ENCODE measurements at places on chromosomes 5 and 9.
A peak's percentile ranks its signal among the peaks of the same experiment; 100 is the strongest.

GRCh38 chr5:79853028-79853427 is 138.0 kb downstream of the MTX3 start:
- DNase-seq, result no peak

GRCh38 chr9:135517407-135517822 is 3.8 kb upstream of the LCN1 start:
- no peak for DNase-seq

GRCh38 chr9:125759764-125760129 is 12.6 kb downstream of the PBX3 start:
- no peak for DNase-seq

DNA sequence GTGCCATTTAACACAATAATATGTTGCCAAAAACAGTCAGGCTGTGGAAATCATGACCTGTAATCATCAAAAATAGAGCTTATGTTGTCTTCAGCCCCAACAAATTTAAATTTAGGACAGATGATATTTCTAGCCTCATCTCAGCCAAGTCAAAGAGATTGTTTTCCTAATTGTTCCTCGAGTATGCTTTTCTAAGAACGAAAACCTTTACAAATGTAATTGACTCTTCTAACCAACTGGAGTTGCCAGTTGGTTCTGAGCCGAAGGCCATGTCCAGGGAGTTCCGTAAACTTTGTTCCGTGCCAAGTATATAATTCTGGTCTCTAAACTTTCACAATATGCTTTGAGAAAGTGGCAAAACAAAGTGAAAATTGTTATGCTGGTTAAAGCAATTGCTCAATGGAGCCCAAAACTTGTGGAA is 160.8 kb downstream of the CEMIP2 start:
- no peak for DNase-seq

- DNase-seq, result no peak
Observed at GRCh38 chr5:54909911-54910870, 75.2 kb downstream of the ESM1 start.

- DNase-seq, result no peak
Observed at GRCh38 chr9:79583952-79584654, 12.3 kb downstream of the TLE4 start.

- peak; percentile 78 for DNase-seq
Observed at GRCh38 chr9:91361291-91362050, at the start of gene AUH. TSS of gene AUH (minus strand) at chr9:91361918. CDS start at chr9:91361889, 29 bp downstream.

GRCh38 chr9:124674651-124675050 is 96.5 kb downstream of the NR6A1 start:
- no peak for DNase-seq

- DNase-seq, result no peak
Observed at GRCh38 chr5:83401775-83402174, 69.8 kb upstream of the VCAN start.

- no peak for DNase-seq
Observed at GRCh38 chr9:137255448-137256114, 454 bp downstream of the NELFB start.

- no peak for DNase-seq
Observed at GRCh38 chr5:125574491-125575044, 828.1 kb upstream of the ZNF608 start.

GRCh38 chr9:366620-367019 is 152.0 kb downstream of the DOCK8 start:
- no peak for DNase-seq

DNA sequence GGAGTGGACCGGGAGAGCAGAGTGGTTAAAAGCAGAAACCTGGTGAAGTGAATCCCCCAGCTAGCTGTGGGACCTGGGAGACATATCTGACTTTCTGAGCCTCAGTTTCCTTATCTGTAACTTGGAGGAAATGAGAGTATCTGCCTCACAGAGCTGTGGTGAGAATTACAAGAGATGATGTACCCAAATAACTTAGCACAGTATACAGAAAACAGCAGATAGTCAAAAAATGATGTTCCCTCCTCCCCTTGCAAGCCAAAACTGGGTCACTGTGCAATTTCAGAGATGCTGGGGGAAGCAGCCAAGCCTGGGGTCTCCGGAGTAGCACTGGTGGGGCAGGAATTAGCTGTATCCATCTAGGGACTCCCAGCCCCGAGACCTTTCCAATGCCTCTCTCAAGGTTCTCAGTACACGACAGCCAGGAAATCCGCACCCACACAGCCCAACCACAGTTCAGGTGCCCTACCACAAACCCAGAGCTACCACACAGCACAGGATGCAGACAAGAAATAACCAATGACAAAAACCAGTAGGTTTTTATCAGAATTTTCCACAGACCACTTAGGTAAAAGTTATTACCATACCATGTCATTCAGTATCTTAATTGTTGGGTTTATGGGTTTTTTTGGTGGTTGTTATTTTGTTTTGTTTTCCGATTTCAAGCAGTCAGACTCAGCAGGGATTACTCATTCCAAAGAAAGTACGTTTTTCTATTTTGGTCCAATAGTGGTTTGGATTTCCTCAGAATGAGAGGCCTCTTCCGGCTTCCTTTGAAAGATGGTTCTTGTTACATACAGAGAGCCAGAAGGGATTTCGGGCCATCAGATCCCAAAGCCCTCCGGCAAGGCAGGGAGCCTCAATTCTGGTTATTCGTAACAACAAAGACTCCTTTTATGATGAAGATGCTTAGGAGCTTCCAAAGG is 4.9 kb upstream of the HRH2 start:
- DNase-seq, result peak; percentile 30

GRCh38 chr5:61472172-61472958 is 140.3 kb downstream of the ZSWIM6 start:
- no peak for DNase-seq

DNA sequence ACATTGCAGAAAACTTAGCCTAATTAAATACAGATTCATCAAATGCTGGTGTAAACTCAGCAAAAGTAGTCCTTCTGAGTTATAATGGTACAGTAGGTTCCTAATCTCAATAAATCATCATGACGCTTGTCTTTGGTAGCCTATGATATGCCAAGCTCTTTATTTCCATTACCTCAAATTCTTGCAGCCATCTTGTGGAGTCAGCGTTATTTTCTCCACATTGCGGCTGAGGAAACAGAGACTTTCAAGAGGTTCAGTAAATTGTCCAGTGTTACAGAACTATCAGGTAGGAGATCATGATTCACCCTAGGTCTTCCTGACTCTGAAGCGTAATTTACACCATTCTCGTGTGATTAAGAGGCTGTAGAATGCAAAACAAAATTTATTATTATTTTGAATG is 237.2 kb downstream of the PCSK5 start:
- DNase-seq, result no peak

DNA sequence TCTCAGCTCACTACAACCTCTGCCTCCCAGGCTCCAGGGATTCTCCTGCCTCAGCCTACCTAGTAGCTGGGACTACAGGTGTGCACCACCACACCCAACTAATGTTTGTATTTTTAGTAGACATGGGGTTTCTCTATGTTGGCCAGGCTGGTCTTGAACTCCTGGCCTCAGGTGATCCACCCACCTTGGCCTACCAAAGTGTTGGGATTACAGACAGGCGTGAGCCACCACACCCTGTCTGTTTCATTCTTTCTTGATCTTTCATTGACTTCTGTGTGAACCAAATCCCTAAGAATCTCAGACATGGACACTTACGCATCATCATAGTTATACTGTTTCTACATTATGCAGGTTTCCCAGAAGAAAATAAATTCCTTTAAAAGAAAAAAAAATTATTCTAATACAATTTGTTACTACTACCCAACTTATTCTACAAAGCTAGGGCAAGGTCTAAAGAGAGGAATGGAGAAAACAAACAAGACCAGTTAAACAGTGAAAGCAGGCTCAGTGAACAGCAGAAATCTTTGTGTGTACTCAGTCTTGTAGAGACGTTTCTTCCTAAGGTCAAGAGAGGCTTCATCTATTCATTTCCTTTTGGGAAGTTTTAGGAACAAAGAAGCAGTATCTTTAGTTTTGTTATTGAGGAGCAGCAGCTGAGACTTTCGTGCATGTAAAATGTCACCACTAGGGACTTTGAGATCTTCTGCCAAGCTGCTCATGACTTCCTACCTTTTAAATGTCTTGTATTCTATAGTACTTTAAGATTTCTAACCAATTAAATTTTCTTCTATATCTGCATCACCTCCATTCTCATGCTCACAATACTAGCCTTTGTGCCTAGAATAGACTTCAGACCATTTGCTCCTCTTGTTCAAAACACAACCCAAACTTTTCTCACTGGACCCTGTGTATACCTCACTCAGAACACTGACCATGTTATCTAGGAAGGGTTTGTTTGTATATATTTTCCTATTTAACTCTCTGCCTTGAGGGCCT is 5.6 kb upstream of the HMGCR start:
- DNase-seq, result no peak

- DNase-seq, result no peak
Observed at GRCh38 chr9:105539452-105539851, 18.5 kb upstream of the FKTN start.

DNA sequence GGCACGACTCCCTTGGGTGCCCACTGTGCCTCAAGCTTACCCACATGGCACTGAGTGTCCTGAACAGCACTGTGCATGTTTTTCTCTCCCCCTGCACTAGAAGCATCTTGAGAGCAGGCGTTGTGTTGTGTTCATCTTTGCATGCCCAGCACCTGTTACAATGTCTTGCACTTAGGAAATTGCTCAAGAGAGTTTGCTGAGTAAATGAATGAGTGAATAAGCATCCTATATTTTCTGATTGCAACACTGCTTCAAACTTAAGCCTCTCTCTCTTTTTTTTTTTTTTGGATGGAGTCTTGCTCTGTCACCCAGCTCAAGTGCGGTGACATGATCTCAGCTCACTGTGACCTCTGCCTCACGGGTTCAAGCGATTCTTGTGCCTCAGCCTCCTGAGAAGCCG is 94.5 kb downstream of the LMNB1 start:
- DNase-seq, result no peak

DNA sequence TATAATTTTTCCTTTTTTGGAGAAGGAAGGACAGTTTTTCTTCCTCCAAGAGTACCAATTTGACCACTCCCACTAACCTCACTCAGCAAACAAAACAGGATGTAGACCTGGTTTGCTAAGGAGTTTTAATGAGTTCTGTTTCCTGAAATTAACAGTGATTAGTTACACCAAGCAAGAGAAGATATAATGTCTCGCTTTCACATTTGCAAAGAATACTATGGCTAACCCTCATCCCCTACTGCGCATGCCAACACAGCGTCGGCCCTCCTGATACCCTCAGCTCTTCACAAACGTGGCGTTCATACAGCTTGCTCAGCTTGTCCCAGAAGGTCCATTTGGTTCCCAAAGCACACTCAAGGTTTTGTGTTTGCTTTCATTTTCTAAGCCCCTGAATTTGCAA is 41.9 kb upstream of the IPPK start:
- DNase-seq, result no peak

DNA sequence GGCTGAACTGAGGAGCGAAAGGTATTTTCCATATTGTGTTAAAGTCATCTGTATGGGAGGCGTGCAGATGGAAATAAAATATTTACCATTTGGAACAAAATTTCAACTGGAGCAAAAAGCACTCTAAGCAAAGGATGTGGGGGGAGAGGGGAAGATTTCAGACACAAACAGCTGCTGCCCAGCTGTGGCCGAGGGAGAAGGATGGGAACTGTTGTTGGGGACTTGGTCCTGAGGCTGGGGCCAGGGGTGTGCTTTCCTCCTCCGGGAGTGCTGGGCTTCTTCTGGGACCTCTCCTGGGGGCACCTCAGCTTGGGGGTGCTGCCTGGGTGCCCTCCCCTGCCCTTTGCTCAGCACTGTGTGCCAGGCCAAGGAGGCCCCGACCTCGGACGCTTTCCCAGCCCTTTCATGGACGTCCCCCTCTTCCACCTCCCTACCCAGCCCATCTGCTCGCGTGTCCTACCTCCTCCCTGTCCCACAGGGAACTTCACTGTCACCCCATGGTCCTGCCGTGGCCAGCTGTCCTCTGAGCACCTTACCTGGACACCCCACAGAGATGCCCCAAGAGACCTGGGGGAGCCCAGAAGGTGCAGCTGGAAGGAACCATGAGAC is 101.9 kb upstream of the COL5A1 start:
- no peak for DNase-seq

GRCh38 chr5:127009784-127010183 is 20.6 kb downstream of the MARCHF3 start:
- DNase-seq, result no peak

DNA sequence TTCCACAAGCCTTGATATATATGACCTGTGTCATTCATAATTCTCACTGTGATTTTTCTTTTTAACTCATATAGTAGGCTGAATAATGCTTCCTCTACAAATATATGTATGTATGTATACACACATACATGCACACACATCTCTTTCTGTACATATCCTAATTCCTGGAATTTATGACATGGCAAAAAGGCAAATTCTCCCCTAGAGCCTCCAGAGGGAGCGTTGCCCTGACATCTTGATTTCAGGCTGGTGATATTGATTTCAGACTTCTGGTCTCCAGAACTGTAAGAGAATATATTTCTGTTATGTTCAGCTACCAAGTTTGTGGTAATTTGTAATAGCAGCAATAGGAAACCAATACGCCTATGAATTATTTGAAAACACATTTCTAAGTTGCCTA is 166.6 kb upstream of the GAS1 start:
- no peak for DNase-seq

DNA sequence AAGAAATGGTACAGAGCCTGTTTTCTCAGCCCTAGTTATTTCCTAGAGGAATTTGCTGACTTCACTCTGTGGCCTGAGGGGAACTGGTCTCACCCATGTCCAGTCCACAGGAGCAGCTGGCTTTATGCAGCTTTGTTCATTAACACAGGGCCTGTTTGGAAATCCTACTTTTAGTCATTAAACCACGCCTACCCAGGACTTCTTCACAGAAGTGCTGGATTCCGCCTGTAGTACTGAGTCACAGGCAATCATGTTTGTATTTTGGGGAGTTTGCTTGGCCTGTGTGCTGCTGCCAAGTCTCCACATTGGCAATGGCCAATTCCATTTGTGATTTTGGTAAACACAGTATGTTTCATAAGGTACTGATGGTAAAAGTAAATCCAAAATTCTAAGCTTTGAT is 52.8 kb downstream of the CTNND2 start:
- no peak for DNase-seq

DNA sequence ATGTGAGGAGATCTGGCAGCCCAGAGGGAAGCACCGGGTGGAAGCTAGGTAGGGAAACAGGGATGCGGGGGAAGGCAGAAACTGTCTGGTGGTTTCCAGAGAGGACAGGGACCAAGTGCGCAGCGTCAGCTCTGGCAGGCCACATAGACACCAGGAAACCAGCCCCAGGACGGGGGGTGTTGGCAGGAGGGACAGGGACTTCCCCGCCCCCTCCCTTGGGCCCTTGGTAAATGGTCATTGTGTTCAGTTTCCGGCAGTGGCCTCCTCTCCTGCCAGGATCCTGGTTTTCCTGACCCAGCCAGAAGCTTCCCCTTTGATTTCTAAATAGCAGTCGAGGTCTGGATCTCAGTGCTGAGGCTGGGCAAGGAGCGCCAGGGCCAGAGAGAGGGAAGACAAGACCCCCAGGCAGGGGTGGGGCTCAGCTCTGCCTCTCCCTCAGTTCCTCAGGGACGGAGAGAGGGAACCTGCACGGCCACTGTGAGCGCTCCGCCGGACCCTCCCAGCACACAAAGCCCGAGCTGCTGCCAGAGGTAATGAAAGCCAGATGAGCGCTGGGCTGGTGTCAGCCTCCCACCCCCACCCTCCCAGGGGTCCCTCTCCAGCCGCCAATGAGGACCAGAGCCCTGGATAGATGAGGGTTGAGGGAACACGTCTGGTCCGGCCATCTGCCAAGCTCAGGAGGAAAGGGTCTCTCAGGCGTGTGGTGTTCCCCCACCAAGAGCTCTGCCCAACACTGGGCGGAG is 1.8 kb downstream of the RALGDS start:
- DNase-seq, result no peak

- no peak for DNase-seq
Observed at GRCh38 chr9:101399643-101399970, 956 bp downstream of the ZNF189 start.
